Progenitor cell of endocrine pancreas (in vitro differentiated cells): ENCODE measurements at places on chromosomes 6 and 20. TPM values are rescaled to one million over a fixed set of nuclear protein-coding genes. Genes with fewer than 3 reads are reported as not detected.

CAGE1 gene
- total RNA-seq, result not detected in 2 replicates

TRMT11 gene
- 25.1 and 32.9 TPM in 2 replicates for total RNA-seq

GRCh38 chr20:42212391-42212790 lies 594.2 kb upstream of the CHD6 start:
- no peak overlapping the region for H3K4me3 ChIP-seq
- no peaks in the 10 kb centered on the region for H3K27me3 ChIP-seq
- H3K27ac ChIP-seq, result no peak overlapping the region
- no peaks in the 10 kb centered on the region for H3K4me1 ChIP-seq
- H3K36me3 ChIP-seq, result no peaks in the 10 kb centered on the region
- no peak for DNase-seq

- no peak for DNase-seq
- no peak overlapping the region for H3K4me3 ChIP-seq
- H3K27ac ChIP-seq, result no peak overlapping the region
- no peaks in the 10 kb centered on the region for H3K4me1 ChIP-seq
- H3K36me3 ChIP-seq, result peaks cover 1% of the 10 kb centered on the region
Observed at GRCh38 chr6:84500726-84501125, 263.7 kb downstream of the TBX18 start.

DNA sequence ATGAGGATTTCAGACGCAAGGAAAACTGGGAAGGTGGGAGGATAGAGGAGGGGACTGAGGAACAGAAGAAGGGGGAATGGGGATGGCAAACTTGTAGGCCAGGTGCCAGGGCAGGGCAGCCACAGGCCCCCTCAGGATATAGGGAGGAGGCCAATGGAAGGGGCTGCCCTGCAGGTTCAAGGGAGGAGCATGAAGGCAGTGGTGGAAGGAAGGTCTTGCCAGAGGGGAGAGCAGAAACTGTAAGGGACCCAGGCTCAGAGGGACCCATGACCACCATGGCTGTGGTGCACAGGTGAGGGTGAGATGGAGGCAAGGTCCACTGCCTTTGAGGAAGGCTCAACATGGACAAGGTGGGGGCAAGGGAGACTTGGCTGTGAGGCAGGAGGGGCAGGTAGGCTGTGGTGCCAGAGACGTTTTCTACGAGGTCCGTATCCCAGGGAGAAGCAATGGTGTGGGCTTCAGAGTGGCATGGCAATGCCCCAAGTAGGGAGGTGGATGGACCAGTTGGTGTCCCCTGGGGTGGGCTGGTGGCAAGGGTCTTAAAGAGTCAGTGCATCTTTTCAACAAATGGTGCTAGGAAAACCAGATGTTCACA lies 22.7 kb downstream of the HLA-F start:
- no peak overlapping the region for H3K4me3 ChIP-seq
- no peak overlapping the region for H3K27ac ChIP-seq
- H3K36me3 ChIP-seq, result no peaks in the 10 kb centered on the region
- peaks cover 5% of the 10 kb centered on the region for H3K4me1 ChIP-seq

- peaks cover 2% of the 10 kb centered on the region for H3K27me3 ChIP-seq
- peaks cover 29% of the 10 kb centered on the region for H3K4me1 ChIP-seq
- DNase-seq, result peak; percentile 53
- peak overlapping the region; percentile 23 for H3K4me3 ChIP-seq
Observed at GRCh38 chr20:64223526-64224067, 32.0 kb upstream of the PCMTD2 start.

DNA sequence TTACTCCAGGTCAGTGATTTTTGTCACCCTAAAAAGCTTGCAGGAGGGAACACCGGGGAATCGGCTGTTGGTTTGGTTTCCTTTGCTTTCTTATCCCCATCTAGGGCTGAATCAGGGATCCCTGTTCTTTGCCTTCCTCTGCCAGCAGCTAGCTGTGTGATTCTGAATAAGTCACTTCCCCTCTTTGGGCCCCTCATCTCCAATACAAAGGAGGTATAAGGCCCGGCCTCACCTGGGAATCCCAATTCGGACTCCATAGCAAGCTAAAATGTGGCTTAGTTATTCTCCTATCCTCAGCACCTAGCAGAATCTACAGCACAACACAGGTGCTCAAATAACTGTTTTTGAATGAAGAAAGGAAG lies 18.5 kb upstream of the ARMC12 start:
- H3K27me3 ChIP-seq, result peaks cover 28% of the 10 kb centered on the region
- H3K36me3 ChIP-seq, result no peaks in the 10 kb centered on the region
- no peak overlapping the region for H3K4me3 ChIP-seq
- peaks cover 10% of the 10 kb centered on the region for H3K4me1 ChIP-seq

- H3K36me3 ChIP-seq, result peaks cover 19% of the 10 kb centered on the region
- H3K4me1 ChIP-seq, result peaks cover 2% of the 10 kb centered on the region
- H3K4me3 ChIP-seq, result no peak overlapping the region
- H3K27me3 ChIP-seq, result peaks cover 31% of the 10 kb centered on the region
Observed at GRCh38 chr6:44300292-44300823, 12.8 kb downstream of the AARS2 start.

DNA sequence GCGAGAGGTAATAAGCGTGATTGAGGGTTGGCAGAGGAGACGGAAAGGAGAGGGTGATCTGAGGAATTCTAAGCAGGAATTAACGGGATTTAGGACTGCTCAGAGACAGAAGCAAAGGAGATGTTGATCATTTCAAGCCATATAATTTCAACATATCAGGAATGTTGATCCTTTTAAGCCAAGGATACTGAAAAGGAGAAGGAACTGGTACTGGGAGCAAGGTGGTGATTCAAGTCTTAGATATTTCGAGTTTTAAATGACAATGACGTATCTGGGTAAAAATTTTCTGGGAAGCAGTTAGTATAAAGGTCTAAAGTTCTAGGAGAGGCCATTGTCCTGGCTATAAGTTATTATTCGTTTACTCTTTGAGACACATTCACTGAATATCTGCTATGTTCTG lies 91.3 kb upstream of the OGFRL1 start:
- H3K4me3 ChIP-seq, result no peak overlapping the region
- H3K27ac ChIP-seq, result no peak overlapping the region
- no peaks in the 10 kb centered on the region for H3K4me1 ChIP-seq
- no peaks in the 10 kb centered on the region for H3K36me3 ChIP-seq
- DNase-seq, result no peak
